ENCODE measurements at places on chromosomes 16 and 17. TPM values are rescaled to one million over a fixed set of nuclear protein-coding genes. Genes with fewer than 3 reads are reported as not detected.

Gene CD68
- total RNA-seq = 3.9 TPM

Gene NGFR
- 0.52 TPM for total RNA-seq

Gene RGS11
- total RNA-seq = not detected

Gene TMEM100
- not detected for total RNA-seq

Gene CHST6
- not detected for total RNA-seq

Gene UBB
- total RNA-seq = 876 TPM

Gene CFAP119
- 2.0 TPM for total RNA-seq

Gene TOX3
- not detected for total RNA-seq

Gene LRRC36
- total RNA-seq = not detected

Gene SLC35G6
- total RNA-seq = not detected

DNA sequence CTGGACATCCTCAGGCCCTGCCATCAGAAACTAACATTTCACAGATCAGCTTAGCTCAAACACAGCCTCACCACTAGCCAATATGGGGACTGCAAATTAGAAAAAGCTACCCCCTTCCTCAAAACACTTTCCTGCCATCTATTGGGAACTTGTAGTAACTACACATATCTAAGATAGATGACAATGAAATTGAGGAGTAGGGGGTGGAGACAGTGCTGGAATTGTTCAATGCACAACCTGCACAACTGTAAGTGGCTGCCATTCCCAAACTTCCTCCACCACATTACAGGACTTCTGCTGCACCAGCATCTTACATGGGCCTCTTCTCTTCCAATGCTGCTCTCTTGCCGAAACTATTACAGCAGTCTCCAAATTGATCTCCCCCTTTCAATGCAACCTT is 21.9 kb downstream of the AIPL1 start:
- no peak for DNase-seq
- no peaks in the 10 kb centered on the region for H3K36me3 ChIP-seq
- peaks cover 57% of the 10 kb centered on the region for H3K27me3 ChIP-seq
- no peak overlapping the region for H3K4me3 ChIP-seq
- H3K4me1 ChIP-seq = no peaks in the 10 kb centered on the region
- no peak overlapping the region for H3K27ac ChIP-seq

DNA sequence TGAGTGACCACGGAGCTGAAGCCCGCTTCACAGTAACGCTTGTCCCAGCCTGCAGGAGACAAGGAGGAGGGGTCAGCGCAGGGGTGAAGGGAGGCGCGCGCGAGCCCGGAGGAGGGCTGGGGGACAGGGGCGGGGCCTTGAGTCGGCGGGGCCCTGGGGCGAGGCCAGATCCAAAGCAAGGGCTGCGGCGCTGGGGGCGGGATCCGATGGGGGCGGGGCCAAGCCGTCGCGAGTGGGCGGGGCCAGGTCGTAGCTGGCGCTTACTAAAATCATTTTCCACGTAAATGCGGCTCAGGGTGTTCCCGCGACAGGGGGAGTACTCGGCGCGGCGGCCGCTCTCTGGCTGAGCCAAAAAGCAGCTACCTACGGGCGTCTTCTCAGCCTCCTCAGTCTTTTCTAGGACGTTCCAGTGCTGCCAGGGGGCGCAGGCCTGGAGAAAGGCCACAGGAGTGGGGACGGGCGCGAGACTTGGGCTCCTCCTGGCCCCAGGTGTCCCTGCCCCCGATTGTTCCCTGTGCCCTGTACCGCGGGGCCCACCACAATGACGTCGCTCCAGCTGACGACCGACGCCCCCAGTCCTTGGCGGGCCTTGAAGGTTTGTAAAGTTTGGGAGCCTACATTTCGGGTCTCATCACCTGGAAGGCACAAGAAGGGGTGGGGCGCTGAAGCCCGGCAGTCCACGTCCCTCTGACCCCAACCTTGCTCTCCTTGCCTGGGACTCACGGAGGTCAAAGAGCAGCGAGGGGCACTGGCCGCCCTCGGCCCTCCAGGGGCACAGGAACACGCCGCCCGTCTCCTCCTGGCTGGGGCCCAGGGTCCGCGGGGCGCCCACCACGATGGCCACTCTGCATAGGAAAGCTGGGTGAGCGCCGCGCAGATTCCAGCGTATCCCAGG is 3.9 kb downstream of the ITGA2B start:
- no peak overlapping the region for H3K27ac ChIP-seq
- peaks cover 34% of the 10 kb centered on the region for H3K27me3 ChIP-seq
- DNase-seq = peak; percentile 69
- peak overlapping the region; percentile 81 for H3K4me3 ChIP-seq
- peaks cover 17% of the 10 kb centered on the region for H3K4me1 ChIP-seq

- no peak overlapping the region for H3K4me3 ChIP-seq
- no peak overlapping the region for H3K27ac ChIP-seq
- H3K4me1 ChIP-seq = peaks cover 2% of the 10 kb centered on the region
- peaks cover 8% of the 10 kb centered on the region for H3K36me3 ChIP-seq
- DNase-seq = no peak
- H3K27me3 ChIP-seq = no peaks in the 10 kb centered on the region
Measured at GRCh38 chr16:54066451-54067105, 220.0 kb downstream of the IRX3 start.

DNA sequence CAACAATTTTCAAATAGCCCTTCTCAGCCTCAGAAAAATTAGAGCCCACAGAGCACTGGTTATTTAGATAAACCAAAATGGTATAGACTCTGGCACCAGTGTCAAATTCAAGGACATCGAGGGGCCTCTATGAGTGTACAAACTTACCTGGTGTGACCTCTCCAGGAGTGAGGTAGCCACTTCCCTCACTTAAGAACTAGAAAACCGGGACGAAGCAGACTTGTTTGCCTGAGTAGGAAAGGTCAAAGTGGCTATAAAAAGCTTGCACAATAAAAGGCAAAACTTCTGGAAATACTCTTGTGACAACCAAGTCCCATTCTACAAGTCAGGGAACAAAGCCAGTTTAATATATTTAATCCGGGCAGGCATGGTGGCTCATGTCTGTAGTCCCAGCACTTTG is 39.2 kb upstream of the PRSS54 start:
- peaks cover 33% of the 10 kb centered on the region for H3K27me3 ChIP-seq
- H3K4me1 ChIP-seq = peaks cover 3% of the 10 kb centered on the region
- H3K36me3 ChIP-seq = no peaks in the 10 kb centered on the region
- DNase-seq = no peak
- H3K27ac ChIP-seq = peak overlapping the region; percentile 74

- no peaks in the 10 kb centered on the region for H3K4me1 ChIP-seq
- DNase-seq = no peak
- no peak overlapping the region for H3K4me3 ChIP-seq
- H3K27ac ChIP-seq = no peak overlapping the region
- no peaks in the 10 kb centered on the region for H3K36me3 ChIP-seq
- H3K27me3 ChIP-seq = peaks cover 8% of the 10 kb centered on the region
Measured at GRCh38 chr16:85291302-85292148, 179.3 kb upstream of the CIBAR2 start.

GRCh38 chr16:85492295-85492864 is 120.7 kb upstream of the GSE1 start:
- H3K4me3 ChIP-seq = no peak overlapping the region
- no peak overlapping the region for H3K27ac ChIP-seq
- H3K36me3 ChIP-seq = no peaks in the 10 kb centered on the region
- H3K4me1 ChIP-seq = peaks cover 5% of the 10 kb centered on the region
- DNase-seq = no peak

GRCh38 chr16:4285167-4285566 is 12.3 kb upstream of the TFAP4 start:
- H3K27me3 ChIP-seq = peaks cover 23% of the 10 kb centered on the region
- no peak for DNase-seq
- no peak overlapping the region for H3K27ac ChIP-seq
- no peak overlapping the region for H3K4me3 ChIP-seq
- no peaks in the 10 kb centered on the region for H3K36me3 ChIP-seq

- no peak overlapping the region for H3K27ac ChIP-seq
- H3K27me3 ChIP-seq = no peaks in the 10 kb centered on the region
- peaks cover 25% of the 10 kb centered on the region for H3K4me1 ChIP-seq
- no peaks in the 10 kb centered on the region for H3K36me3 ChIP-seq
- peak; percentile 62 for DNase-seq
Measured at GRCh38 chr17:2050300-2051060, 4.4 kb upstream of the HIC1 start.

DNA sequence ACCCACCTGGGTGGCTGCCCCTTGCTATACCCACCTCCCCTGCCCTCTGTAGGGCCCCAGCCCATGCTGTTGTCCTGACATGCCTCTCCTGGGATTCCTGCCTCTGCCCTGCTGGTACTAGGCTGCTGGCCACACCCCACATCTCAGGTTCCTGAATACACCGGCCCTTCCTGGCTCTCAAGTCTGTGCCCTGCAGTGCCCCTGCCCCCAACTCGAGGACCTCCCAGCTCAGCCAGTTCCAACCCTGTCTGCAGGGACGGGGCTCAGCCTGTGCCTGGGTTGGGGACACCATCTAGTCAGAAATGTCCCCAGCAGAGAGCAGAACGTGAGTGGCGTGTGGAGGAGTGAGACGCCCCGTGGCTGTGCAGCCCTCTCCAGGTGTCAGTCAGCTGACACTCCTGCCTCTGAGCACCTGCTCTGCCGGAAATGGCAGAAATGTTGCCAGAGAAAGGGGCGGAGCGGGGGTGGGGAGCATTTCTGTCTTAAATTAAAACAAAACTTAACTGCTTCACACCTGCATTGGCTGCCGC is 28.7 kb downstream of the ACSF3 start:
- H3K4me3 ChIP-seq = peak overlapping the region; percentile 9
- H3K36me3 ChIP-seq = peaks cover 3% of the 10 kb centered on the region
- H3K27me3 ChIP-seq = no peaks in the 10 kb centered on the region
- peak; percentile 44 for DNase-seq
- H3K27ac ChIP-seq = peak overlapping the region; percentile 85

DNA sequence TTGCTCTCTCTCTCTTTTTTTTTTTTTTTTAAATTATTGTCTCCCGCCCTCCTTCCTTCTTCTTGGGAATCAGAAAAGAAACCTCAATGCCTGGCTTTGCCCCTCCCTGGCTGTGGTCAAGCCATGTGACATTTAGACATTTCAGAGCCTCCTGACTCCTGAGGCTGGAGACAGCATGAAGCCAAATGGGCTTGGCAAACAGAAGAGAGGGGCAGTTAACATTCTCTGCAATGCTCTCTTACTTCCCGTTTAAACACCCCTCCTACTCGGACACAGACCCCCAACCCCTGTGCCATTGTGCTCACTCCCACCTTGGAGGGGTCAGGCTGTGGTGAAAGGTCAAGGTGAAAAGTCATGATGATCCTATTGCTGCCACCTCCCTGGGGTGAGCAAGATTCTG is 14.7 kb upstream of the MEOX1 start:
- no peak overlapping the region for H3K27ac ChIP-seq
- peaks cover 15% of the 10 kb centered on the region for H3K27me3 ChIP-seq
- no peaks in the 10 kb centered on the region for H3K36me3 ChIP-seq
- DNase-seq = no peak

- no peak for DNase-seq
- no peak overlapping the region for H3K27ac ChIP-seq
- H3K36me3 ChIP-seq = no peaks in the 10 kb centered on the region
- peaks cover 28% of the 10 kb centered on the region for H3K4me1 ChIP-seq
- no peak overlapping the region for H3K4me3 ChIP-seq
- no peaks in the 10 kb centered on the region for H3K27me3 ChIP-seq
Measured at GRCh38 chr17:75081611-75082540, 5.9 kb upstream of the SLC16A5 start.

DNA sequence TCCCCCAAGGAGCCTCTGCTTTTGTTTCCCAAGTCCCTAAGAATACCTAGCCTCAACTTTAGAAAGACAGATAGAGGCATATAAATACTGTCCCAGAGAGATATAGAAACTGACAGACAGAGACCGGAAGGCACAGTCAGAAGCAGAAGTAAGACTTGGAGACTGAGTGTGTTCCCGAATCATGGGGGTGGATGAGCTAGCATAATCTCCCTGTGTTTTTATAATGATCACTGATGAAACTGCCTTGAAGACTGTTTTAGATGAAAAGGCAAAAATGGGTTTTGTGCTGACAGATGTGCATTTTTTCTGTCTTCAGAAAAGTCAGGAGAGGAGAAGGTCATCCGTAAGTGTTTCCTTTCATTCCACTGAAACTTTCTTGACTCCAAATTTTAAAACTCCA is 8.3 kb upstream of the PSMD3 start:
- H3K4me3 ChIP-seq = no peak overlapping the region
- peaks cover 44% of the 10 kb centered on the region for H3K27me3 ChIP-seq
- peaks cover 2% of the 10 kb centered on the region for H3K36me3 ChIP-seq
- H3K27ac ChIP-seq = no peak overlapping the region
- DNase-seq = no peak

- peaks cover 2% of the 10 kb centered on the region for H3K4me1 ChIP-seq
- H3K27me3 ChIP-seq = no peaks in the 10 kb centered on the region
- H3K27ac ChIP-seq = no peak overlapping the region
Measured at GRCh38 chr16:14545346-14545884, 84.6 kb downstream of the PARN start.

- no peak for DNase-seq
- H3K4me1 ChIP-seq = no peaks in the 10 kb centered on the region
- no peak overlapping the region for H3K4me3 ChIP-seq
- peaks cover 2% of the 10 kb centered on the region for H3K36me3 ChIP-seq
- peaks cover 37% of the 10 kb centered on the region for H3K27me3 ChIP-seq
Measured at GRCh38 chr17:81332914-81333528, 37.9 kb upstream of the SLC38A10 start.

DNA sequence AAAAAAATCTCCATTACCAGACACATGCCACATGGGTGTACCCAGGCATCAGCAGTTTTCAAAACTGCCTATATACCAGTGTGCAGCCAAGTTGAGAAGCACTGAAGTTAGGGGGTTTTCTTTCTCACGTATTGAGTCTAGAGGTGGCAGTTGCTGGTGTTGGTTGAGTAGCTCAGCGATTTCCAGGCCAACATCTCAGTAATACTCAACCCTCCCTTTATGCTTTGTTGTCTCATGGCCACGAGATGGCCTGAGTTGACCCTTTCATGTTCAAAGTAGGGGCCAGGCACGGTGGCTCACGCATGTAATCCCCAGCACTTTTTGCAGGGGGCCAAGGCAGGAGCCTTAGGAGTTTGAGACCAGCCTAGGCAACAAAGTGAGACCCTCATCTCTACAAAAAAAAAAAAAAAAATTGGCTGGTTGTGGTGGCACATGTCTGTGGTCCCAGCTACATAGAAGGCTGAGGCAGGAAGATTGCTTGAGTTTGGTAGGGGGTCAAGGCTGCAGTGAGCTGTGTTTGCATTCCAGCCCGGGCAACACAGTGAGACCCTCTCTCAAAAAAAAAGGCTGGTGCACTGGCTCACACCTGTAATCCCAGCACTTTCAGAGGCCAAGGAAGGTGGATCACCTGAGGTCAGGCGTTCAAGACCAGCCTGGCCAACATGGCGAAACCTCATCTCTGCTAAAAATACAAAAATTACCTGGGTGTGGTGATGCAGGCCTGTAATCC is 10.8 kb downstream of the LRRC3C start:
- peaks cover 7% of the 10 kb centered on the region for H3K27me3 ChIP-seq
- no peaks in the 10 kb centered on the region for H3K36me3 ChIP-seq
- peak overlapping the region; percentile 91 for H3K27ac ChIP-seq
- no peak for DNase-seq

GRCh38 chr17:60256174-60256573 is 106.4 kb downstream of the CA4 start:
- no peaks in the 10 kb centered on the region for H3K27me3 ChIP-seq
- H3K36me3 ChIP-seq = peaks cover 8% of the 10 kb centered on the region
- DNase-seq = no peak
- H3K27ac ChIP-seq = no peak overlapping the region
- peaks cover 2% of the 10 kb centered on the region for H3K4me1 ChIP-seq

Data from T-helper 17 cell (primary cell).